Heart right ventricle (tissue), 16 donors: ENCODE measurements at places on chromosomes 2 and 18. TPM values are rescaled to one million over a fixed set of nuclear protein-coding genes. Genes with fewer than 3 reads are reported as not detected.

DNA sequence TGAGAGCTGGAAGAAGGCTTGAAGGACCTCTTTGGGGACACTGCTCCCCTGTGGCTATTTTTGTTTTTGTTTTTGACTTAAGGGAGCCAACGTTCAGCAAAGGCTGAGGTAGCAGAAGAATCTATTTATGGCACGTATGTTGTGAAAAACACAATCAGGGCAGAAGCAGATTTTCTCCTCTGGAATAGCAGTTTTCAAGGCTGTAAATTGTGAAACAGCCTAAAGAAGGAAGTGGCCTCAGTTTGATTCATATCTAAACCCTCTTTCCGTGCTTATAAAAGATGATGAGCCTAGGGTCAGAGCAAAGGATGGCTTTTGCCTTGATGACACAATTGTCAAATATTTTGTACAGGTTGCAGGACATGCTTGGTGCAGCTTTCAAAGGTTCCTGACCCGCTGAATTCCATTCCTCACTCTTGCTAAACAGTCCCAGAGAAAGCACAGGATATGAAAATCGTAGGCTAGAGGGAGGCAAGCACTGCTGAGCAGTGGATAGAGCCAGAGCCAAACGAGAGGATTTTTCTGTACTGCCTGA is 106.2 kb upstream of the DLX2 start:
- no peak for DNase-seq

- DNase-seq: no peak
Observed at GRCh38 chr2:162113088-162113775, 38.8 kb downstream of the GCG start.

The CFAP53 gene
- total RNA-seq: 0.15 TPM

GRCh38 chr18:21820033-21820810 is 79.6 kb downstream of the MIB1 start:
- DNase-seq: no peak

The IL1A gene
- not detected for total RNA-seq

DNA sequence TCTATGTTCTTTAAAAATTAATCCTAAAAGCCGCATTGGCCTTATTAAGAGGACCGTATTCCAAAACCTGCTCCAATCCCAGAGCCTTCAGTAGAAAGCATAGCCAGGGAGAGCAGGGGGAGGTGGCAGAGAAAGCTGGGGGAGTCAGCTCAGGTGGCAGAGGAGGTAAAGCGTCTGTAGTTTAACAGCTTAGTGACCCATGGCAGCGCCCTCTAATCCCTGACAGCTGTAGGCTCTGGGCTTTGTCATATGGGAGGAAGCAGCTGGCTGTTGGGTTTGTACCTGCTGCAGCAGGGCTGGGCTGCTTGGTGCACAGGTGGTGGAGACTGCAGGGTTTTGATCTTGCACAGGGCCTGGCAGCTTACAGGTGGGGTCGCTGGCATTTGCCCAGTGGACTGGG is 50.6 kb downstream of the THNSL2 start:
- DNase-seq: no peak
